ENCODE measurements at places on chromosomes 13 and 19.

DNA sequence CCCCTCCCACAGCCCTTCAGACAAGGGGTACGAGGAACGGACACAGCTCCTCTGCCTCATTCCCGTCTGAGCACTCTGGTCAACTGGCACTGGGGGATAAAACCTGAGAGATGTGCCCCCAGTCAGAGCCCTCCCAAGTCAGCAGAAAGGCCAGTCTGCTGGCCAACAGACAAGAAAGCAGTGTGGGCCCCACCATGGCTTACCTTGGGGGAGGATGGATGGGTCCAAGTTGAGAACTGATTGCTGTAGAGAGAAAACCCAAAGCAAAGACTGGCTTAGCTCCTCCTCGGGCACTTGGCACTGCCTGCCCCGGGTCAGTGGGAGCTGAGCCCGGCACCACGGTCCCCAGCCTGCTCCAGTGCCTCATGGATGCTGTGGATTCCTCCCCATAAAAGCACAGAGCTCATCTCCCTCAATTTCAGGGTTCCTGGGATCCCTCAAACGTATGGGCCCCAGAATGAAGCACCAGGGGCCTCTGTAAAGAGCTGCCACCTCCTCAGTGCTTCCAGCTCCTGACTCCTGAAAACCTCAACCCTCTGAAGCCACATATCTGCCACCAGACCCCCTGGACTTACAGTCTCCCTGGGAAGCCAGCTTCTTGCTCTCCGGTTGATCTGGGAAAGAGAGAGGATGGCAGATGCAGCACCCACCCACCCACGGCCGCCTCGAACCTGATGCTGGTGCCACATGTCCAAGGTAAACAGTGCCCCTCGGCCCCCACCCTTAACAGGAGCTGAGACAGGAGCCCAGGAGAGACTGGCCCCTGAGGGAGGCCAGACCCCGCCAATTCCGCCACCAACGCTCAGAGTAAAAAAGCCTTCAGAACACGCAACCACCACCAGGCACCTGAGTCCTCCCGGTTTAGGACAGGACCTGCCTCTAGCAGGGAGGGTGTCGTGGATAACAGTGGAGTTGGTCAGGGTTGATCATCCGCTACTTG is 3.3 kb downstream of the KHSRP start:
- no peak for DNase-seq

GRCh38 chr19:39060171-39060570 is 24.0 kb upstream of the ACP7 start:
- DNase-seq, result no peak

- no peak for DNase-seq
Measured at GRCh38 chr13:60164234-60164889, 634 bp upstream of the DIAPH3 start.

DNA sequence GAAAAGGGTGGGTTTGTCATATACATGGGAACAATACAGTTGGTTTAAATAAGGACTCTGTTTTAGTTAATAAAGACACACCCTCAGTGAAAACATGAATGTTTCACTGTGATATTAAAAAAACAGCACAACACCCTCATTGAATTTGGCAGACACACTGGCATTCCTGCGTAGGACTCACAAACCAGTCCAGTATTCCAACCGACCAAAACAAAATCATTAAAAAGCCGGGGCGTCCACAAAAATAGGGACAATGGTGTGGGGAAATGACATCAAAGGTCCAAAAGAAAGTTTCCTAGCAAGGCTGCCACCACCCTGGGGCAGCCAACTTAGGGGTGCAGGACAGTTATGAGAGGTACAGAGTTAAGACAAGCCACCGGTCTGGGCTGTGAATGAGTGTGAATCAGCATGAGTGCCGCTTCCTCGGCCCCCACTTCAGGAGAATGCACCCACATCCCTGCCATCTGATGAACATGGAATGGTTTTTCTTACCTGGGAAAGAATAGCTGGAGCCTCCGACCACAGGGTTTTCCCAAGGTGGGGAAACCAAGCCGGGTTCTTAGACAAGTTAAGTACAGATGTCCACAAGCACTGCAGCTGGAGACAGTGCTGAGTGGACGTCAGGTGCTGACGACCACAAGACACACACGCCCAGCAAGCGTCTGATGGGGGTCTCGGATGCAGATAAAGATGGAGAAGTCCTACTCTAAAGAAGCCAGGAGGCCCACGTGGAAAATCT is 73.3 kb downstream of the KLF2 start:
- DNase-seq, result no peak

DNA sequence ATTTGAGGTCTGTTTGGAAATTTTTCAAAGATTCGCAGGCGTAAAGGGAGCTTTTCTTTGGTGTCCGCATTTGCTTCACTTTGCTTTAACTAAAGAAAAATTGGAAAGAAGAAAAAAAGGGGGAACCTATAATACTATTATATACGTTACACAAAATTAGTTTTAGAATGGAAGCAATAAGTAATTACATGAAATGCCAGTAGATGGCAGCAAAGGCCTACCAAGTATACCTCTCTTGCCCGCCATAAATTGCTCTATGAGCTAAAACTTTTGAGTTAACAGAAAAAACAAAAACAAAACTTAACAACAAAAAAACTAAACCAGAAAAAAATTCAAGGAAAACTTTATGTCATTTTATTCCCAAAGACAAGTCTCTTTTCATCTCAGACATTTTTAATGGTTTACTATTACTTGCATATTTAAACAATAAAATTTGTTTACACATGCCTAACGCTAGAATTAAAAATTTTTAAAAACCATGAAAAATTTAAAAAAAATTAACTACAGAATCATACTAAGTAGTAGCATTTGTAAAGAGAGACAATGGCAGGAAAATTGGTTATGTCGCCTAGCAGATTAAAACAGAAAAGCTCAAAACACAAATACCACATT is 271.4 kb downstream of the NALCN start:
- DNase-seq, result peak; percentile 1

DNA sequence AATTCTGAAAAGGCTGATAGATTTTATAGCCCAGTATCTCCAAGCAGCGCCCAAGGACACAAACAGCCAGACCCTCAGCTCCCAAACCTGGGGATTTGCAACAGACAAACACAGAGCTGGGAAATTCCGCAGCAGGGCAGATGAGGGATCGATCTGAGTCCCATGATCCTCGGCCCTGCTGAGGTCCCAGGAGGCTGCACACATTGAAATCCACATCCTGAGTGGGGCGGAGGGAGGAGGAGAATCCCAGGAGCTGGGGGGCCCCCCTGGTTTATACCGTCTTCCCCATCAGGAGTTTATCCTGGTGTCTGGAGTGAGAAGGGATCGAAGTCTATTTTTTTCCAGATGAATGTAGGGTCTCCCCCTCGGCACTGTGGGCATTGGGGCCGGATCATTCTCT is 49.3 kb downstream of the GNG7 start:
- DNase-seq, result no peak

DNA sequence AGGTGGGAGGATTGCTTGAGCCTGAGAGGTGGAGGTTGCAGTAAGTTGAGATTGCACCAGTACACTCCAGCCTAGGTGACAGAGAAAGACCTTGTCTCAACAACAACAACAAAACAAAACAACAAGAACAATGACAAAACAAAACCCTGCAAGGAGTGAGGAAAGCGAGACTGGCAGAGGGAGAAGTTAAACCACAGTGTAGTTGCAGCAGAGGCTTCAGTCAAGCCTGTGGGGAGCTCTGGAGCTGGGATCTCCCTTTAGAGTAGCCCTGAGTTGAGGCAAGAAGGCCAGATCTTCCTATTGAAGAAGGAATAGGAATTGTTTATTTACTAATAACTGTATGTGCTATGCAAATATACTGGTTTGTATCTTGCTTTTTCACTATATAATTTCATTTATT is 25.3 kb upstream of the RNASEH2B start:
- DNase-seq, result no peak

GRCh38 chr13:39603424-39603947 is 493 bp upstream of the LHFPL6 start:
- no peak for DNase-seq

- no peak for DNase-seq
Measured at GRCh38 chr19:5237939-5238480, 102.6 kb downstream of the PTPRS start.

DNA sequence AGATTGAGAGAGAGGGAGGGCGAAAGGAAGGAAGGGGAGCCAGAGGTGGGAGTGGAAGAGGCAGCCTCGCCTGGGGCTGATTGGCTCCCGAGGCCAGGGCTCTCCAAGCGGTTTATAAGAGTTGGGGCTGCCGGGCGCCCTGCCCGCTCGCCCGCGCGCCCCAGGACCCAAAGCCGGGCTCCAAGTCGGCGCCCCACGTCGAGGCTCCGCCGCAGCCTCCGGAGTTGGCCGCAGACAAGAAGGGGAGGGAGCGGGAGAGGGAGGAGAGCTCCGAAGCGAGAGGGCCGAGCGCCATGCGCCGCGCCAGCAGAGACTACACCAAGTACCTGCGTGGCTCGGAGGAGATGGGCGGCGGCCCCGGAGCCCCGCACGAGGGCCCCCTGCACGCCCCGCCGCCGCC is at the start of gene TNFSF11:
Gene TNFSF11, plus strand, starts transcription at position 142 of the 400 bp plus-strand sequence. Its CDS starts 152 bp downstream, at position 294.
- DNase-seq, result peak; percentile 11

- no peak for DNase-seq
Measured at GRCh38 chr19:42469311-42470235, 26.8 kb upstream of the CXCL17 start.

GRCh38 chr19:55641426-55642152 is 787 bp downstream of the ZNF580 start:
- DNase-seq, result peak; percentile 59

- no peak for DNase-seq
Measured at GRCh38 chr19:46902402-46902766, 41.6 kb downstream of the ARHGAP35 start.

DNA sequence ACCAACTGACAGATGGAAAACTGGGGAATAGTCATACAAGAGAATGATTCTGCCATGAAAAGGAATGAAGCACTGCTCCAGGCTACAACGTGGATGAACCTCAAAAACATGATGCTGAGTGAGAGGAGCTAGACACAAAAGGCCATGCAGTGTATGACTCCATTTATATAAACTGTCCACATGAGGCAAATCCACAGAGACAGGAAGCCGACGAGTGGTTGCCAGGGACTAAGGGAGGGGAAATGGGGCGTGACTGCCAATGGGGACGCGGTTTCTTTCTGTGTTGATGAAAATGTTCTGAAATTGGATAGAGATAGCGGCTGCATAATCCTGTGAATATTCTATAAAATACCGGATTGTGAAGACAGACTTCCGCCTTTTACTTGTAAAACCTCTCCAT is 10.2 kb downstream of the SMIM7 start:
- DNase-seq, result no peak

DNA sequence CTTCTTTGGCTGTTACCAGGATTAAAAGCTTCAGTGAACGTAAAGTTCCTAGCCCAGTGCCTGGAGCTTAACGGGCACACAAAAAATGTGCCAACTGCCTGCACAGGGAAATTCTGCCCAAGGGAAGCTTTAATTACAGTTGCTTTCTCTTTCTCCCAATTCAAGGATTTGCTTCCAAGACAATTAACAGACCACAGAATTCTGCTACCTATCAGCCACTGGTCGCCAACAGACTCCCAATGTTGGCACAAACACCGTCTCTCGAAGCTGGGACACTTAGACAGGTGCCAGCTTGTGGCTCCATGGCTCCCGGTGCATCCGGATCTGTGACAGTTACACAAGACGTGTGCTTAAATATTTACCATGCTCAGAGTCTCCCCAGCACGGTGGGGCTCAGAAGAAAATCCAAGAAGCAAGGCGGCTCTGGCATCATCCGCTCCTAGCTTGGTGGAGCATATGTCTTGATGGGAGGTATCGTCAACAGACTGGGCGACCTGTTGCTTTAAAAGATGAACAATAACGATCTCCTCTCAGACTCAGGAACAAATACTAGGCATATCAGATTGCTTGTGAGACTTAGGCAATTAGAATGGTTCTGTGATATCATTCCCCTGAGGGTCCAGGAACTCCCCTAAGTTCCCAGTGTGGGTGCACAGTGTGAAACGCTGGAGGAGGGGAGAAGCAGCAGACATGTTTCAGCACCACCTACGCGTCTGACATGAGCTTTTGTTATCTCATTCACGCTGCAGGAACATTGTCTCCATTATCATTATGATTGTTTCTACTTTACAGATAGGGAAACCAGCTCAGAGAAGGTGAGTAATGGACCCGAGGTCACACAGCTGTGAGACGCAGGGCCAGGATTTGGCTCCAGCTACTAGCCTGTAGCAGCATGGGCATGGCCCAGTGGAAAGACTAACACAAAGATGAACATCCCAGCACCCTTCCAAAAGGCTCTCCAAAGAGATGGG is 61.6 kb downstream of the ALOX5AP start:
- DNase-seq, result no peak

GRCh38 chr19:44867578-44867977 is 21.5 kb downstream of the NECTIN2 start:
- DNase-seq, result no peak

DNA sequence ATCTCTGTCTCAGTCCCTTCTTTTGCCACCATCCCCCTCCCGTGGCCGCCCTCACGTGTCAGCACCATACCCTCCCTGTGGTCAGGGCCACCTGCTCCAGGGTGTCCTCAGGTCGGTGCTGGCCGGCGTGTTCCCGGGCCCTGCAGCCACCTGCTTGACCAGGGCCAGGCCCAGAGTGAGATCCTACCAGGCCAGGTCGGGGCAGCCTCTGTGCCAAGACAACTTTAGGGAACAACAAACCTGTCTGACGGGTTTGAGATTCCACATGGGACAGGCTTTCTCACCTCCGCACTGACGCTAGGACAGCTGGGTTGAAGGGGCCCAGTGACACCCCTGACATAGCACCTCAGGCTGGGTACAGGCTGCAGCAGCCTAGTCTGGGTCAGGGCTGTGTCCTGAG is 7.5 kb upstream of the SBNO2 start:
- no peak for DNase-seq

DNA sequence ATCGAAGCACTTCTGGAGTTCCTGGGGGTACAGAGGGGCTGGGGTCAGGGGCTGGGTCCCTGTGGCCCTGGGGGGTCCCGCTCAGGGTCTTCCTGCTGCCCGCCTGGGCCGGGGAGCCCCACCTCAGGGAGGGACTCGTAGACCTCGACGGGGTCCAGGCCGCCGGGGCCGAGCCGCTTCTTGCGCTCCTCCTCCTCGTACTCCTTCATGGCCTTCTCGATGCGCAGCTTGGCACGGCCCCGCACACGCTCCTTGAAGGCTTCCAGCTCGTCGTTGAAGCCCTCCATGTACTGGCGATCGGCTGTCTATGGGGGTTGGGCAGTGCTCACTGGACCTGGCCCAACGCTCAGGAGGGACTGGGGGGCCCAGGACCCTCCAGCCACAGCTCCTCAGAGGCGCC is 10.2 kb downstream of the CDC37 start:
- no peak for DNase-seq

GRCh38 chr19:51257471-51257870 is 6.6 kb downstream of the SIGLECL1 start:
- DNase-seq, result no peak

- DNase-seq, result no peak
Measured at GRCh38 chr19:38265213-38265861, 964 bp downstream of the SPINT2 start.

DNA sequence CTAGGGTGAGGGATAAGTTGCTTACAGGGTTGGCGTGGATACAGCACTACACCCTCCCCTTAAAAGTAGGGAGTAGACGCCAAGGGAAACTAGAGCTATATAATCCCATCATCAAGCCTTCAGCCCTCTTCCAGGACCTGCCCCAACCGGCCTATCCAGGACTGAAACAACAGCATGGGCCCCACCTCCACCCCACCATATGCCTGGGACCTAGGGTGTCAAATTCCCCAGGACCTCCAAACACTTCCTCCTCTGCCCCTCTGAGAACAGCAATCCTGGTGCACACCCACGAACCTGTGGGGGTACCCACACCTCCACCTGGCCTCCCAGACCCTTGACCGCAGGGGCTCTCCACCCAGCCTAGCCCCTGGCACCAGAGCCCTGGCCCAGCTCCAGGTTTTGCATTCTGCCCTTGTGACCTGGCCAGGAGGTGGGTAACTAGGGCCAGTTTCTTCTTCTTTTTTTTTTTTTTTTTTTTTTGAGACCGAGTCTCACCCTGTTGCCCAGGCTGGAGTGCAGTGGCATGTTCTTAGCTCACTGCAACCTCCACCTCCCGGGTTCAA is 1.4 kb upstream of the CYP2F1 start:
- no peak for DNase-seq
